ENCODE measurements at places on chromosomes 4 and X.

- peak; percentile 56 for DNase-seq
Observed at GRCh38 chrX:25144043-25144940, 128.5 kb upstream of the ARX start.

- no peak for DNase-seq
Observed at GRCh38 chr4:41977709-41978108, 3.8 kb upstream of the DCAF4L1 start.

GRCh38 chrX:11531226-11531625 lies 134.5 kb downstream of the ARHGAP6 start:
- DNase-seq, result no peak

- no peak for DNase-seq
Observed at GRCh38 chr4:169756971-169757574, 671 bp downstream of the HPF1 start.

DNA sequence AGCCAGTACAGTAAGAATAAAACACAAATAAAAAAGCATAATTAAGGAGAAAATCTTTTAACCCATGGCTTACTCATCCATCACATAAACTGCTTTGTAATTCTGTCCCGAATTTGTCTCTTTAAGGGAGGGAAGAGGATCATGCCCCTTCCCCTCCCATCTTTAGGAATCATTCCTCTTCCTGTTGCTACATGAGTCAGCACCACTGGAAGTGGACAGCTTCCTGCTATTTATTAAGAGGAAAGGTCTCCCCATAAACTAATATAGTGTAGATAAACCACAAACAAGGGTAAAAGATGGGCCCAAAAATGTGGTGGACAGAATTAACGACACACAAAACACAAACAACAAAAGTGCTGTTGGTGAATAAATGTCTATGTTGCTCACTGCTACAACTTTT lies 75.8 kb downstream of the PPP3CA start:
- no peak for DNase-seq

DNA sequence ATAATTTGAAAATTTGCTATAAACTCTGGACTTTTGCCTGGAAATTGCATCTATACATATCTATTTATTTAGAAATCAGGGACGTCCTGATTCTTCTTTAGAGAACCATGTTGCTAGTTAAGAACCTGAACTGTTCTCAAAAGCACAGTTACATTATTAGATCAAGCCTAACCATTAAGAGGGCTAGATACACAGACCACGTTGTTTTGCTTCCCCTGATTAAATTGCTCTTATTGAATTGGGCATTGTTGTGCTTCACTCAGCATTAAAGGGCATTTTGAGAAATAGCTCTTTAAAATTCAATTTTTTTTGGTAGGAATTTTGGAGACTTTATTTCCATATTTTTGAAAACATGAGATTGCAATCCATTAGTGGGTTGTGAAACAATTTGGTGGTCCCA lies 44.4 kb downstream of the FIP1L1 start:
- no peak for DNase-seq

Measured in NCI-H146 (cell line).